ENCODE measurements at places on chromosomes 1 and 21. TPM values are rescaled to one million over a fixed set of nuclear protein-coding genes. Genes with fewer than 3 reads are reported as not detected.

DNA sequence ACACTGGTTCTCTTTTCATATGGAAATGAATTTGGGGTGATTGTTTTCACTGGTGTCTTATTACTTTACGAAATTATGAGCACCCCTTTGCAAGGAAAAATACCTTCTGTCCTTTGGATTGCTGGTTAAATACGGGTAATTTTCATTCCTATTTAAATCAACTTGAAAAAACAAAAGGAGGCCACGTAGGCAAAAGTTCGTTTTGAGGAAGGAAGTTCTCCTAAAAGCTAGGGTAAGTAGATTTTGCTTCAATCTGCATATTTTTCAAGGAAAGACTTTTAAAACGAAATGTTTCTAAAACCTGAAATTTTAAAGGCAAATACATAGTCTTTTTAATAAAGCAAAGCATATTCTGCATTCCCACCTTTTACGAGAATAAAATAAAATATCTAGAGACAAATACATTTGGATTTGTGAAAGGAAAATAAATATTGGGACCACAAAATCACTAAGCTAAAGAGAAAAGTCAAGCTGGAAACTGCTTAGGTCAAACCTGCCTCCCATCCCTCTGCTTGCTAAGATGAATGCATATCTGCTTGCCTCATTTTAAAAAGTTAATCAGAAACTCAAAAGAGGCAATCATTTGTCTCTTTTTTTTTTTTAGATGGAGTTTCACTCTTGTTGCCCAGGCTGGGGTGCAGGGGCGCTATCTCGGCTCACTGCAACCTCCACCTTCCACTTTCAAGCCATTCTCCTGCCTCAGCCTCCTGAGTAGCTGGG is 70.9 kb upstream of the ETS2 start:
- DNase-seq = no peak
- no peaks in the 10 kb centered on the region for H3K36me3 ChIP-seq
- H3K4me3 ChIP-seq = no peak overlapping the region
- peaks cover 12% of the 10 kb centered on the region for H3K4me1 ChIP-seq
- H3K27me3 ChIP-seq = no peaks in the 10 kb centered on the region
- H3K27ac ChIP-seq = peak overlapping the region; percentile 75

DNA sequence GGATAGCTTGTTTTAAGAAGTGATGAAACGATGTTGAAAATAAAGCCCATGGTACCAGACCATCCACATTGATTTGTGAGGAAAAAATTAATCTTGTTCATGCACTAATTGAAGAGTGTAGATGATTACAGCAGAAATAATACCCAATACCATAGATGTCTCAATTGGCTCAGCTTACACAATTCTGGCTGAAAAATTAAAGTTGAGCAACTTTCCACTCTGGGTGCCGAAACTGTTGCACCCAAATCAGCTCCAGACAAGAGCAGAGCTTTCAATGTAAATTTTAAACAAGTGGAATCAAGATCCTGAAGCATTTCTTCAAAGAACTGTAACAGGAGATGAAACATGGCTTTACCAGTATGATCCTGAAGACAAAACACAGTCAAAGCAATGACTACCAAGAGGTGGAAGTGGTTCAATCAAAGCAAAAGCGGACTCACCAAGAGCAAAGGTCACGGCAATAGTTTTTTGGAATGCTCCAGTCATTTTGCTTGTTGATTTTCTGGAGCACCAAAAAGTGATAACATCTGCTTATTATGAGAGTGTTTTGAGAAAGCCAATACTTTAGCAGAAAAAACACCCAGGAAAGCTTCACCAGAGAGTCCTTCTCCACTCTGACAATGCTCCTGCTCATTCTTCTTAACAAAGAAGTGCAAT is 16.1 kb upstream of the KCNA3 start:
- H3K27ac ChIP-seq = no peak overlapping the region
- no peak overlapping the region for H3K4me3 ChIP-seq
- no peak for DNase-seq
- peaks cover 26% of the 10 kb centered on the region for H3K27me3 ChIP-seq
- no peaks in the 10 kb centered on the region for H3K4me1 ChIP-seq

DNA sequence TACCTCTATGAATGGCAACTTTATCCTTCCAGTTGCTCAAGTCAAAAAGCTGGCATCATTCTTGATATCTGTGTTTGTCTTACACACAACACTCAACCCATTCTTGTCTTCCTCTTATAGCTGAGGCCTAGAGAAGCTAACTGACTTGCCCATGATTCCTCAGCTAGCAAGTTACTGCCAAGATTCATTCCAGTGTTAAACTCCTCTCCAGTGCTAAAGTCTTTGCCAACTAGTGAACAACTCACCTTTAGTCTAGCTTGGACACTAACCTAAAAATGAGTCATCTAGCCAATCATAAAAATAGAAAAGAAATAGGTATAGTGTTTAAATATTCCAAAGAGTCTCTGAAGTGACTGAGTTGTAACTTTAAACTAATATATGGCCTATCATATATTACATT is 45.6 kb upstream of the RGS2 start:
- no peaks in the 10 kb centered on the region for H3K36me3 ChIP-seq
- no peaks in the 10 kb centered on the region for H3K4me1 ChIP-seq
- no peak overlapping the region for H3K27ac ChIP-seq
- no peak overlapping the region for H3K4me3 ChIP-seq
- no peaks in the 10 kb centered on the region for H3K27me3 ChIP-seq

- H3K27me3 ChIP-seq = peaks cover 56% of the 10 kb centered on the region
- DNase-seq = no peak
- no peaks in the 10 kb centered on the region for H3K36me3 ChIP-seq
- no peak overlapping the region for H3K27ac ChIP-seq
- H3K4me1 ChIP-seq = peaks cover 12% of the 10 kb centered on the region
- no peak overlapping the region for H3K4me3 ChIP-seq
These were observed 451 bp downstream of the CHD5 start for GRCh38 chr1:6179564-6180175.

Gene NUDT4B
- 107 TPM for total RNA-seq

Data from hepatocyte (in vitro differentiated cells).